ENCODE measurements at places on chromosomes 4 and X.

DNA sequence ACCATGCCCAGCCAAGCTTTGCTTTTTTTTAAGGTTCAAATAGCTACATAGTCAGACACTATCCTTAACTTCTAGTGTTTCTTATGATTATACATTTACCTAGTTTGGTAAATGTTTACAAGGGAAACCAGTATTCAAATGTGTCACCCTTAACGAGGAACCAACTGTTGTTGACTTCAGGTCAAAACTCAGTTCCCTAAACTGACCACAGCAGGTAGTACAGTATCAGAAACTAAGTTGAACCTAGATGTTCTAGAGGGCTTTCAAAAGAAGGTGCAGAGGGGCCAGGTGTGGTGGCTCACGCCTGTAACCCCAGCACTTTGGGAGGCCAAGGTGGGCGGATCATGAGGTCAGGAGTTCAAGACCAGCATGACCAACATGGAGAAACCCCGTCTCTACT lies 11.3 kb downstream of the GPC4 start:
- ATAC-seq: no peak

GRCh38 chr4:93433840-93434239 lies 394.7 kb upstream of the ATOH1 start:
- no peak for ATAC-seq

GRCh38 chrX:44245733-44246132 lies 97.7 kb downstream of the EFHC2 start:
- ATAC-seq: no peak

DNA sequence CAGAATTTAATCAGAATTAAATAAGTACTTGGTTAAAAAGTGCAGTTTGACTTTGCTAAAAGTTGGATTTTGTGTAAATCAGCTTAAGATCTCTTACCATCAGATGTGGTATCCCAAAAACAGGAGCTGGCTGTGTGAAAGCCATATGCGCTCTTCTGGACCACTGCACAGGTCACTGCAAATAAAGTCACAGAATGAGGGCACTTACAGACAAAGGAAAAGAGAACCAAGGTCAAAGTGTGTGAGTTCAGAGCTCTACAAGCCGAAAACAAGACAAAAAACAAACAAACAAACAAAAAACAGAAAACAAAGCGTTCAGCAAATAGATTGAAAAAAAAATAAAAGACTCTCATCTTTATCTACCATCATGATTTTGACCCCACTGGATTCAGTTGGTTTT lies 6.4 kb downstream of the DYNLT3 start:
- ATAC-seq: no peak

- no peak for ATAC-seq
Observed at GRCh38 chr4:121154103-121154515, 10.0 kb downstream of the TNIP3 start.
